Glutamatergic neuron (in vitro differentiated cells): ENCODE measurements at places on chromosomes 4 and X.

- DNase-seq = no peak
Measured at GRCh38 chr4:108337923-108338322, 169.2 kb upstream of the LEF1 start.

- no peak for DNase-seq
Measured at GRCh38 chr4:47816748-47817147, 21.1 kb downstream of the CORIN start.

GRCh38 chrX:46788902-46789301 is 30.0 kb upstream of the SLC9A7 start:
- no peak for DNase-seq

GRCh38 chr4:10750714-10751113 is 66.1 kb upstream of the CLNK start:
- no peak for DNase-seq

GRCh38 chr4:101348995-101349800 is 1.9 kb upstream of the PPP3CA start:
- no peak for DNase-seq

DNA sequence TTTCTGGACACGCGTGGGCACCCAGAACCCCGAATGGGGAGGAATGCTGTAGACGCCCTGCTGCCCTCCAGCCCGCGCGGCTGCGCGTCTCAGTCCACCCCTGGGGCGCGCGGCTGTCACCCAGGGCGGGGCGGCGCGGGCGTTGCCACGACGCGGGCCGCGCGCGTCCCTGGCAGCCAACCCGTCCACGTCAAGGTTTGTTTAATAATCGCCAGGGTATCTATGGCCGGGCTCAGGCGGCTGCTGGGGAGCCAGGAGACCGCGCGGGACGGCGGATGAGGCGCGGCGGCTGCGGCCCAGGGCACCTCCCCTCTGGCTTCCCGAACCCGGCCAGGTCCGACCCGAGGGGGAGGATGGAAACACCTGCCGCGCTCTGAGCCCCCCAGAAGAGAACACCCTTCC is at the start of gene SPATA18:
Gene SPATA18 (plus strand): TSS at position 92 of the 402 bp plus-strand sequence. CDS start 401 bp downstream, outside the sequence.
- peak; percentile 32 for DNase-seq

DNA sequence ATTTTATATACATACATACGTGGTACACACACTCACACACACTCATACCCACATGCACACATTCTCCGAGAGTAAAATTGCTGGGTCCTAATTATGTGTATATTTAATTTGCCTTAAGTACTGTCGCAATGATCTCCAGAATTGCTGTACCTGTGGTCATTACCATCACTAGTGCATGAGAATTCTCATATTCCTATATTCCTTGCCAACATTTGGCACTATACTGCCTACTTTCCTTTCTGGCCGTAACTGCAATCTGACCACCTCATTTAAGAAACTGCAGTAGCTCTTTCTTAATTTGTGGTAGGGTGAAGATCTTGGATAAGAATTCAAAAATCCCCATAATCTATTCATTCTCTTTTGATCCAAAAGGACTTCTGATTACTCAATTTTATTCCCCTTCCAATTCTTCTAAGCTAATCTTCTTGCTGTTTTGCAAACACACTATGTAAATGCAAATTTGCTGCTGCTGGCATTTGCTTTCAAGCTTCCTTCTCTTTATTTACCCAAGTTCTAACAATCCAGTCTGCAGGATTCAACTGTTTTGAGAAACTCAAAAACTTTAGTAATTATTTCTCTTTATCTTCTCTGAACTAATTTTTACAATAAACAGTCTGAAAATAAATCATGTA is 45.1 kb downstream of the ASIC5 start:
- no peak for DNase-seq

GRCh38 chr4:10031668-10032590 is 10.6 kb upstream of the SLC2A9 start:
- DNase-seq = no peak

DNA sequence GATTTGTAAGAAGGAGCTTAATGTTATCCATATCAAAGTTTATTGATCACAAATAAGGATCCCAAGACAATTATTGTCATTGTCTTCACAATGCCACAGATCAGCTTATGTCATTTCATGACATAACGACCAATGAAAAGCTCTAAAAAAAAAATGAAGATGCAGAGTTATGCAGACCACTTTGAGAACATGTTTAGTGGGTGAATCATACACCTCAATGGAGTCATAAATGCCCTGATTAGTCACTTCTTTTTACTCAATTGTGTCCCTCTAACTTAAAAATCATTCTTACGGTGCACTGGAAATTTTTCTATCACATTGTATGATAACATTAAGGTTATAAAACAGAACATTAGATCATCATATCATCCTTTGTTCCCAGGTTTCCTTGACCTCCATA is 87.6 kb upstream of the GABRG1 start:
- DNase-seq = no peak

DNA sequence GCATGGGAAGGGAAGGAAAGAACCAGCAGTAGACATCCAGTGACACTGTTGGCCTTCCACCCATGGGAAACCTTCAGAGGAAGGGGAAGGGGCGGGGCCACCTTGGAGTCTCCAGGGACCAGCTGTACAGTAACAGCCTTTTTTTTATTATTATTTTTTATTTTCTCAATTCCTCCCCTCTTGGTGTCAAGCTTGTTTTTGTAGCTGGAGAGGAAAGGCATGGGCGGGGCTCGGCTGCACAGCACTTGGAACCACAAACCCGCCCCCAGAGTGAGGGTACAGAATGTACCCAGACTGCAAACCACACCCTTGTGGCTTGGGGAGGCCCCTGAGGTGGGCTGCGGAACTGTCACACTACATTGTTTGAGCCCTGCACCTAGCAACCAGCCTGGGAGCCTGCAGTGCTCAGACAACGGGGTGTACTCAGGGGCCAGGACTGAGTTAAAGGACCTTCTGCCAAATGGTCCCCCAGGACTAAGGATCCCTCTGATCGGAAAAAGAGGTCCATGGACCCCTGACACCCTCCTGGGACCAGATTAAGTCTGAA is 45.7 kb downstream of the PRPS1 start:
- DNase-seq = peak; percentile 35

- DNase-seq = no peak
Measured at GRCh38 chr4:57612279-57612678, 502.1 kb upstream of the IGFBP7 start.

DNA sequence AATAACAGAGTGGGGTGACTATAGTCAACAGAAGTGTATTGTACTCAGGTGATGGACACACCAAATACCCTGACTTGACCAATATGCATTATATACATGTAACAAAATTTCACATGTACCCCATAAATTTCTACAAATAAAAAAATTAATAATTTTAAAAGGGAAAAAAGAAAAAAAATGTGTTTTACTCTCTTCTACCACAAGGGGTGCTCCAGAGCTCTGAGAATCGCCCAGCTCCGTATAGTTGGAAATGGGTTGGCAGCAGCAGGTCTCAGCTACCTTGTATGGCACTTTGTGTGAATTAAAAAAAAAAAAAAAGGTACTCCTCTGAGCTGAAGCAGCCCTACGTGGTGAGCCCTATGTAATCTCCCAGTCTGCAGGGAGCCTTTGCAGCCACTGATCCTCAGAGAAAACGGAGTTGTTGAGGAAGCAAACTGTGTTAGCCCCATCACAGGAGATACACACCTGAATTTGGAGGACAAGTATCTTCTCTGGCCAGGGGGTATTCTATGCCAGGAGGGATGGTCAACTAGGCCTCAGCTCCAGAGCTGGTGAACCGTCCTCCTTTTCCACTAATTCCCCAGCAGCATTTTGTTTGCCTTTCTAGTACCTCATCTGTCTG is 17.2 kb upstream of the POLA1 start:
- DNase-seq = no peak
